ENCODE measurements at places on chromosomes 5 and 9.

- DNase-seq: no peak
These were observed at the start of gene CFAP90 for GRCh38 chr5:7850395-7851239. CFAP90 (minus strand) TSS chr5:7851133; CDS start chr5:7851021, 112 bp downstream.

DNA sequence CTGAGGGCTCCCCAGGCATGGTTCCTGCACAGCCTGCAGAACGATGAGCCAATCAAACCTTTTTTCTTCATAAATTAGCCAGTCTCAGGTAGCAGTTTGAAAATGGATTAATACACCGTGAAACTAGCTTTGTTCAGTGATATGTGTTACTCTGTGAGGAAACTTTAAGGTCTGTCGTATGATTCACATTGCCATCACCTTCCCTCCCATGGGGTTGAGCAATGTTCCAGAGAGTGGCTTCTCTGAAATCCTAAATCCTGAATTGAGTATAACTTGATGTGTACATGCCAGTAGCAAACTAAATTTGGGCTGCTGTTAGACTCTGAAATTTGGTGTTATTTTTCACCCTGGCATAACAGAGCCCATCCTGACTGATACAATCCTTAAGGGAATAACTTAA, 866.4 kb upstream of the C9orf72 start:
- no peak for DNase-seq

DNA sequence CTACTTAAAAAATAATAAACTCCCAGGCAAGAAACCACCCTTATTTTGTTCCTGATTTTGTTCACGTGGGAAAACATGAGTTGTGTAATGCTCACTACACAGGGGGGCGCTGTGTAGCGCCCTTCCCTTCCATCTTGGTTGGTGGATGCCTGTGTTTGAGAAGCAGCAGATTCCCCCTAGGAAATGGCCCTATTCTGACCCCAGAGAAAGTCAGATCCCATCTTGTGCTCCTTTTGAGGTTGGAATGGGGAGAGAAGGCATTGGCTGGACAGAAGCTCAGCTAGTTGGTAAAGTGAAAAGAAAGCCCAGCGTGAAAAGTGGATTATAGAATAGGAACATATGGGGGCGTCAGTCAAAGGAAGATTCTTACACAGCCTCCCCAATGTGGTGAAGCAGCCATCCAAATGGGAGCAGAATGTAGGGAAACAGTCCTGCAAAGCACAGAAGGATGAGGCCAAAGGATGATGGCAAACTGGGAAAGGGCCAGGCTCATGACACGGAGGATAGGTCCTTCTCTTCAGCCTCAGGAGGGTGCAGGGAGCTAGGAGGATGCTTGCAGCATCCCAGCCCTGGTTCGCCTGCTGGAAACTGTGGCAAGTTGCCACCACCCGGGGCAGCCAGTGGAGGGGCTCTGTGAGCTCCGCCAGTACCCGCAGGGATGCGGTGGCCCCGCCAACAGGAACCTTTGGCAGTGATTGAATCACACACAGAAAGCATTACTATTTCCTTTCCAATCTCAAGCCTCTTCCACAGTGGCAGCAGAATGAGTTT, 314.2 kb upstream of the DAP start:
- peak; percentile 68 for DNase-seq

DNA sequence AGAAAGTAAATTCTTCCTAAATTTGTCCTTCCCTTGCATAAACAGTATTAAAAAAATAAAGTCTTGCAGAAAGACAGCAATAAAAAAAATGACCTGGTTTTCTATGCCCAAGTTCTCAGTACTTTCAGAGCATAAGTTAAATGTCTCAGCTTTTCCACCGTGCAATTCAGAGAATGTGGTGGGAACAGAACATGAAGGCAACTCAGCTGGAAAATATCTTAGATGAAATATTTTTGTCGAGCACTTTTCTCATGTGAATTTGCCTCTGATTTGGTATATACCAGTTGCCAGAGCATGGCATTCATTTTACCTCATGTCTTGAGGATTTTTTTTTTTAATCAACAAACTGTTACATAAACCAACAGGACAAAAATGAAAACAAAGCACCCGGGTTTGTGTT, 176.1 kb downstream of the CETN3 start:
- no peak for DNase-seq

DNA sequence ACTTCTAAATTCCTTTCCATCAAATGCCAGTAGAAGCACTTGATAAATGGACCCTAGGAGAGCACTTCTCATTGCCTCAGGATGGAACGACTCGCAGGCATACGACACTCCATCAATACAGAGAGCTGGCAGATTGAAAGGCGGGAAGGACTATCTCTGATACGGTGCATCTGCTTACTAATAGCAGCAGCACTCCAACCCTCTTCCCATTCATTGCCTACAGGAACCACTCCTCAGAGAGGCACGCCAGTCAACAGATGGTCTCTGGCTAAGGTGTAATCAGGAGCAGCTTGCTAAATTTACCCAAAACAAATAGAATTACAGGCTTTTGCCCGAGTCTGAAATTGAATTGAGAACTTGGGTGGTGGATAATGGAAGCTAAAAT, 168.1 kb downstream of the EFNA5 start:
- DNase-seq: no peak

GRCh38 chr5:39319395-39319794, 44.9 kb downstream of the C9 start:
- no peak for DNase-seq

DNA sequence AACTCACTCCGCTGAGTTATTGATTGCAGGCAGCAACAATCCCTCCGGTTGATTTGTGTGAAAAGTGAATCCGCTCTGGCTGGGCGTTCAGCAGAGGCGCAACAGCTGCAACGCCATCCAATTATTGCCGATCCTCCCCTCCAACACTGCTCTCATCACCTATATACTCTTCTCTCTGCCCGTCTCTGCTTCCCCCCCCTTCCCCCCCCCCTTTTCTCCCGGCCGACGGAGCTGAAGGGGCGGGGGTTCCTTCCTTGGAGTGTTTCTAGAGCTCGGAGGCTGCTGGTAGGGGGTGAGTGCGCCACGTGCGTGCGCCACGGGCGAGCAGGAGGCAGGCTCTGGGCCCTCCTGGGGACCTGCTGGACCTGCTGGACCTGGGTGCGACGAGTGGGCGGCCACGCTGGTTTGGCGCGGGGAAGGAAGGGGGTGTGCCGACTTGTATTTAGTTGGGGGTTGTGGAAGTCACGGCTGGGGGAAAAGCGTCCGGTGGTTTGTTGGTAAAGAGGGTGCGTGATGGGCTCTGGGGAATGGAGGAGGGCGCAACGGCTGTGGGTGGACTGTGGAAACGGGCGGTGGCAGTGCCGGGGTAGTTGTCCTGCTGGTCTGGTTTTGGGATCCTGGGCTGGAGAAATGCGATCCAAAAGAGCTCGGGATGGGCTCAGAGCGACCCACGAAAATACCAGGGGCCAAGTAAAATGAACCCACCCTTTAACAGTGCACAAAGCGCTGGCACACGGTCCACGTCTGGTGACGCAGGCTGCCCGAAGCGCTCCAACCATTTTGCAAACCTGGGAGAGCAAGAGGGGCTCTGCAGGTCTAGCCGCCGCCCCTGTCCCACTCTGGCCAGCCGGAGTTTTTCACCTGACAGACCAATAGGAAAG, 6.4 kb upstream of the MEF2C start:
- DNase-seq: peak; percentile 19

DNA sequence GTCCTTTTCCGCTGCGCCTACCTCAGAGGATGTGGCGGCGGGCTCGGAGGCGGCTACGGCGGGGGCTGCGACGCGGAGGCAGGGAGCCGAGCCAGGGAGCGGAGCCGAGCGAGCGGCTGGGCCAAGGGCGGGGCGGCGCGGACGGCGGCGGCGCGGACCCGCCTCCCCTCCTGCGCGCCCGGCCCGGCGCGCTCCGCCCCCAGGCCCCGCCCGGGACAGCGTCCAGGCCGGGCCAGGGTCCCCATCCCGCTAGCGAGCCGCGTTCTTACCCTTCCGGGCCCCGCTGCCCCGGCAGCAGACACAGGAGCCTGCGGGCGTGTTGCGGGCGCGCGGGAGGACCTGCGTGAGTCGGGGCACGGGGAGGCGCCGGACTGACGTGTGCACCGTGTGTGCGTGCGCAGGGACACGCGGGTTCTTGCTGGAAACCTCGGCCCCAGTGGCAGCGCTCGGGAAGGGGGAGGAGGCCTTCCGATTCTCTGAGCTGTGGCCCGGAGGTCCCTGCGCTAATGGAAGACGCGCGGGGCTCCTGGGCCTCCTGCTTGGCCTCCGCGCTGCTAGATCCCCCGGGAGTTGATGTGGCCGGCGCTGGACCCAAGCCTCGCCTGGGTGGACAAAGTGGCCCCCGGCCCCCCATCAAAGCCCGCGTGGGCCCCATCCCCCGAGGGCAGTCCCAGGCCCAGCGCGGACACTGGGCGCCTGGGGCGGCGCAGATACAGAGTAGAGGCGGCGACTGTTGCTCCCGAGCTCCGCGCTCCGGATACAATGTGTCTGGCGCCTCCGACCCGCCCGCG, at the start of gene VDAC1:
Gene VDAC1, minus strand, starts transcription at position 350 of the 791 bp plus-strand sequence. CDS start 11,963 bp downstream, outside the sequence.
- peak; percentile 78 for DNase-seq

GRCh38 chr9:127873886-127874285, 3.6 kb downstream of the AK1 start:
- DNase-seq: peak; percentile 74

GRCh38 chr9:29685531-29685930, 2112.2 kb upstream of the C9orf72 start:
- no peak for DNase-seq

GRCh38 chr9:127570533-127571111, 41.5 kb upstream of the STXBP1 start:
- DNase-seq: no peak

GRCh38 chr9:93154293-93154903, 20.3 kb upstream of the NINJ1 start:
- no peak for DNase-seq

DNA sequence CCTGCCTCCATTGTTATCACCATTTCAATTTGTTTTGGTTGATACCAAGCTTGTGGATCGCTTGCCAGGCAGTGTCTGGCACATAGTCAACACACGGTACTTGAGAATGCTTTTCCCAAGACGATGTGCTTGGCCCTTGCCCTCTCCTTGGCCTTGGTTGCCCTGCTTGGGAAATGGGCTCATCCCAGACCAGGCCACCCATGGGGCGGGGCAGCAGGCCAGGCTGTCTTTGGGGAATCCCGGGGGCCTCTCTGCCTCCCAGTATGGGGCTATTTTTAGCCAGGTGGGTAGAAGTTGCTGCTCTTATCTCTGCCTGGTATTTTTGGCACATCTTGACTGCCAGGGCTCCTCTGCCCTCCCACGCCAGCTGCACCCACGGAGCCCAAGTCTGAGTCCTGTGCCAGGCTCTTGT, 49.9 kb downstream of the LMX1B start:
- no peak for DNase-seq

- no peak for DNase-seq
These were observed 14.8 kb downstream of the GADD45G start for GRCh38 chr9:89619424-89620138.

- no peak for DNase-seq
These were observed 64.9 kb downstream of the CFAP95 start for GRCh38 chr9:69885474-69885929.

DNA sequence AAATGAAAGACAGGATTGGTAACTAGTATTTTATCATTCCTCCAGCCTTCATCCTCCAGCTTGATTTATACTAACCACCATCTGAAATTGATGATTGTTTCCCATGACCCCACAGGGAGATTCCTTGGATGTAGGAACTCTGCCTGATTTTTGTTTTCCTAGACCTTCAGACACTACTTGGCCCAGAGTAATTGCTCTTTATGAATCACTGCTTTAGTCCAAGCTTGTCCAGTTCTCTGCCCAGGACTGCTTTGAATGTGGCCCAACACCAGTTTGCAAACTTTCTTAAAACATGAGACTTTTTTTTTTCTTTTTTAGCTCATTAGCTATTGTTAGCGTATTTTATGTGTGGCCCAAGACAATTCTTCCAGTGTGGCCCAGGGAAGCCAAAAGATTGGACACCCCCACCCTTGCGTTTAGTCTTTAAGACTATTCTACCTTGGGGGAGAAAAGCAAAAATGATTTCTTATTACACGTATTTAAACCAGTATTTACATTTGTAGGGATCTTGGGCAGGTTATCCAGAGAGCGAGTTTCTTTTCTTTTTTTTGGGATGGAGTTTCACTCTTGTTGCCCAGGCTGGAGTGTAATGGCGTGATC, 18.4 kb downstream of the BASP1 start:
- DNase-seq: no peak
